KBM-7 (cell line): ENCODE measurements at places on chromosomes 6 and 20.
A peak's percentile ranks its signal among the peaks of the same experiment; 100 is the strongest.

GRCh38 chr6:113763311-113763766, 93.8 kb upstream of the MARCKS start:
- DNase-seq: no peak

DNA sequence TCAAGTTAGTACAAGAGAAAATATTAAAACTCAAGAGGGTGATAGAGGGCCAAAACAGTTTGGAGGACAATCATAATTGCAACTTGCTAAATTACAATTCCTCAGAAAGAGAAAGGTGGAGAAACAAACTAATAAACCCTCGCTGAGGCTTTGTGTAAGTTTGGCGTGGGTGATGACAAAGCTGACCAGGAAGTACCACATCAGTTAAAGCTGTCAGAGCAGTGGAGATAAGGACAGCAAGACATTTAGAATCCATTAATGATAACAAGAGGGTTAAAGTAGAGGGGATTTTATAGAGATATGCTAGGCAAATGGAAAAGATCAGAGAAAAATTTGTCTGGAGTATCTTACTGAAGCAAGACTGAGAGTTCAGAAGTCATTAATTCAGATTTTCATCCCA, 334.4 kb downstream of the TFAP2B start:
- DNase-seq: no peak

- DNase-seq: no peak
Measured at GRCh38 chr6:32972353-32973143, 4.2 kb downstream of the BRD2 start.

DNA sequence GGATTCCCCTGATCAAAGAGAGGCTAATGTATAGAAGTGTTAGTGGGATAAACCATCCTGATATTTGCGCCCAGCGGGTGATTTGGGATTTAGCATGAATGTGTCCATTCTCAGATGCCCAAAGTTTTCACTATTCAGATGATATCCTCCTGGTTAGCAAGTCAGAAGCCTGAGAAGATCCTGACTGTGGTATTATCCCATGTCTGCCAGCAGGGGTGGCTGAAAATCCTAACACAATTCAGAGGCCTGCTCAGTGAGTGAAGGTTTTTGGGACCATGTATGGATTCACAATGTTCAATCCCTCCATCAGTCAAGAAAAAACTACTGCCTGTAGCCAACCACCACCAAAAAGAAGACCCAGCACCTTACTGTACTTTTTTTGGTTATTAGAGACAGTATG, 34.1 kb upstream of the SPACA1 start:
- no peak for DNase-seq

GRCh38 chr20:9139106-9139833, 70.4 kb downstream of the PLCB4 start:
- no peak for DNase-seq

DNA sequence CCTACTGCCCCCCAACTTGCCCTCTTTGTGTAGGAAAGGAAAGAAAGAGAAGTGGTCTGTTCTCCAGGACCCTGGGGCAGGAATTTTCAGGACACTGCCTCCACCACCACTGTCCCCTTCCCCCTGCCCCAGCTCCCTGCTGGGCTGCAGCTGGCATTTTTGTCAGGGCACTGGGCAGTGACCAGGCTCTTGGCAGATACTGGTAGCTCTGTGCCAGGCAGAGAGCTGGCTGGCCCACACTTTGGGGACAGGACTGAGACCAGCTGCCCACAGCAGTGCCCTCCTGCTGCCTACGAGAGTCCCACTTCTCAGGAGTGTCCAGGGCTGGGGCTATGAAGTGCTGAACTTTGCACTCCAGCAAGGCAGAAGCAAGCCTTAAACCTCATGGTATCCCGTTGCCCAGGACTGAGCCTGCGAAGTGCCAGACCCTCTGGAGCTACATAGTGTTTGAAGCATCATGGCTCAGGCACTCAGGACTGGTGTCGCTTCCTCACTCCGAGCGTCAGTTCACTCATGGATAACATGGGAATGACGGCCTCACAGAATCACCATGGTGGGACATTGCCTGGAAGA, 19.3 kb downstream of the SLC13A3 start:
- no peak for DNase-seq

GRCh38 chr20:33896509-33896908, 85.4 kb downstream of the CHMP4B start:
- DNase-seq: no peak

DNA sequence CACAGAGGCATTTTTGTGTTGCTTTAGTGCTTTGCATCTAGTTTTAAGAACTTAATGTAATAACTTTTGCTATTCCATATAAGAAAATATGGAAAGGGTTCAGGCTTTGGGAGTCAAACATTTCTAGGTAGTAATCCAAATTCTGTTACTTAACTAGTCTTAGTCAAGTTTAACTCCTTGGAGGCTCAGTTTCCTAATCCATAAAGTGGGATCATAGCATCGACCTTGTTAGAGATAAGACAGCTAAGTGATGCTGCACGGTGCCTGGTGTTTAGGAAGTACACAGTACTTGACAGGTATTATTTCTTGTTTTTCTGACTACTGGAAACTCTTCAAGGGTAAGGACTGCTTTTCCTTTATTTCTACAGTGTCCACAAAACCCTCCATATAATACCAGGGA, 24.5 kb upstream of the ARMH2 start:
- DNase-seq: no peak

GRCh38 chr20:42095221-42095620, 477.0 kb upstream of the CHD6 start:
- DNase-seq: no peak

GRCh38 chr20:56796345-56796744, 167.2 kb downstream of the TFAP2C start:
- DNase-seq: no peak

DNA sequence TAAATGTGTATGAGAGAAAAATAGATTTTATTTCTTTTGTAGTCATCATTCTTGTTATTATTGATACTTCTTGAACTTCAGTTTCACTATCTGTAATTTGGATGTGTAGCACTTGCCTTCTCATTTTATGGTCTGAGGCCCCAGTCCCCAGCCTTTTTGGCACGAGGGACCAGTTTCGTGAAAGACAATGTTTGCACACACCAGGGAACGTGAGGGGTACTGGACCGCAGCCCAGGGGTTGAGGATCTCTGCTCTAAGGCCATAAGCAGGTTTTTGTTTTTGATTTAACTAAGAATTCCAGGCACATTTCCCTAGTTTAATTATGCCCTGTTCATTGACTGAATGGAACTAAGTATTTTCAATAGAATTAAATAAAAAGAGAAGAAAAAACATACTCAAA, 261.5 kb downstream of the BMP2 start:
- no peak for DNase-seq

DNA sequence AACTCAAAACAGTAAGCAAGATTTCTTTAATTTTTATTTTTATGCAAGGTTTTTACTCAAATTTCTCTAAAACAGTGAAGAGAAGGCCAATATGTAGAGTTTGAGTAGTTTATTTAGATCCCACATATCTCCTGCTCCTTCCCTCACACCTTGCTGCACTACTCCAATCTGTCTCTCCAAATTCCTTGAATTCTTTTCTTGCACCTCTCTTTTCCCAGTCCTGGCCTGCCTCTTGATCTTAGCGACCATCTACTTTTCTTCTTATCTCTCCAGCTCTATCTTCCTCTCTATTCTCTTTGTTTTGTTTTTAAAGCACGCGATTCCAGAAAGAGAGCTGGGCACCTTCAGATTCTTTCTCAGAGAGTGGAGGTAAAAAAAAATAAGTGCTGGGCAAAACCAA, 86.7 kb upstream of the KCNQ5 start:
- DNase-seq: no peak

DNA sequence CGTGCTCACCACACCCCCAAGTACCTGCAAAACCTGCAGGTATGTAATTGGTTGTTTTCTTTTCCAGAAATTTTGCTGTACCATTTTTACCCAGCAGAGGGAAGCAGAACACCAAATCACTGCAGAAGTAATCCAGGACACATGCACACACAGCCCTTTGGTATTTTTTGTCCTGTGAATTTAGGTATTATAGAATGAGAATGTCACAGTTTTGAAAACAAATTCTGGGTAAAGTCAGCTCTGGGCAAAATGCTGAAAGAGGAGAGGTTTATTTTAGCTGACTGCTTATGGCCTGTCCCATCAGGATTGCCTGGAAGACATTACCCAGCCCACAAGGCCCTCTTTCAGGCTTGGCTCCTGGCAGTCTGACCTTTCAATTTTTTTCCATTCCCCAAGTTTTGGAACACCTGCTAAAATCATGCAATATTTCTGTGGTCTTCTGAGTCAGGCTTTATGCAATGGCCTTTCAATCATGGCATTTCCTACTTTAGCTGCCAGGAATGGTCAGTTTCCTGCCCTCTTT, 3.5 kb upstream of the EFHC1 start:
- peak; percentile 85 for DNase-seq

DNA sequence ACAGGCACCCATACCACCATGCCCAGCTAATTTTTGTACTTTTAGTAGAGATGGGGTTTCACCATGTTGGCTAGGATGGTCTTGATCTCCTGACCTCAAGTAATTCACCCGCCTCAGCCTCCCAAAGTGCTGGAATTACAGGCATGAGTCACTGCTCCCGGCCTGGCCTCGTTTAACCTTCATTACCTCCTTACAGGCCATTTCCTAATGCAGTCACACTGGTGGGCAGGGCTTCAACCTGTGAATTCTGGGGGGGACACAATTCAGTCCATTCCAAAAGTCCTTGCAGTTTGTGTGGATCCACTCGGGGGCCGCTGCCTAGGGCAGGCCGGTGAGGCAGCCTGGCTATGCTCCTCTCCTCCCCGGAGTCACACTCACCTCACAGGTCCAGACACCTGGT, 112.4 kb upstream of the SNX9 start:
- no peak for DNase-seq

DNA sequence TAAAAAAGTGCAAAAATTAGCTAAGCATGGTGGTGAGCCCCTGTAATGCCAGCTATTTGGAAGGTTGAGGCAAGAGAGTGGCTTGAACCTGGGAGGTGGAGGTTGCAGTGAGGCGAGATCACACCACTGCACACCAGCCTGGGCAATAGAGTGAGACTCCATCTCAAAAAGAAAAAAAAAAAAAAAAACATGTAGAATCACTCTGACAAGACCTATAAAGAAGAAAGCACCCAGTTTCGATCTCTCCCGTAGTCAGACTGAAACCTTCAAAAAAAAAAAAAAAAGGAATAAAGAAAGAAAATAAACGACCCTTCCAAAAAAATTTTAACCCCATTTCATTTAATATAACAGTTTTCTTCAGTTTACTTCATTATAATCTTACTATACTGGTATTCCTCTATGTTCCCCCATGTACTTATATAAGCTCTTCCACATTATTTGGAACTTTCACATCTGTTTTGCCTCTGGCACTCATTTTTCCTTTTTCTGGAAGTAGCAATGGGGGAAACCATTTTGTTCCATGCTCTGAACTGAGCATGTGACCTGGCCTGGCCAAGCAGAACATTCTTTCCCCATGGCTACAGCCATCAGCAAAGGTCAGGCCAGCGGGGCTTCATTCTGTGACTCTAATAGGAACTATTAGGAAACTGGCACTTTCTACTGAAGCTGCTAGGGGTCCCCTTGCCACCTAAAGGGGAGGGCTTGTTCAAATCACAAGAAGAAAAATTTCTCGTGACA, 9.6 kb downstream of the SLC18B1 start:
- DNase-seq: no peak

DNA sequence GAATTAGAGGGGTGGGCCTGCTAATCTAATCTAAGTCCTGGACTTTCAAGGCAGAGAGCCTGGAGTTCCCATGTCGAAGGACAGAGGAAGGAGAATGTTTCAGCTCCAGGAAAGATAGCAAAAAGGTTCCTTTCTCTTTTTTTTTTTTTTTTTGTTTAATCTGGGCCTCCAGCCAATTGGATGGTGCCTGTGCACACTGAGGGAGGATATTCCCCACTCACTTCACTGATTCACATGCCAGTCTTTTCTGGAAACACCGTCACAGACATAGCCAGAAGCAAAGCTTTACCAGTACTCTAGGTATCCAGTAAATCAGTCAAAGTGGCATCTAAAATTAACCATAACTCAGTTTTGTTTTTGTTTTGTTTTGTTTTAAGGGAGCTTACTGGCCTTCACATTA, 721.1 kb downstream of the TENT5A start:
- DNase-seq: no peak

GRCh38 chr6:152402791-152403190, 234.4 kb downstream of the SYNE1 start:
- DNase-seq: no peak

- DNase-seq: peak; percentile 78
Measured at GRCh38 chr6:30647242-30648116, 546 bp downstream of the C6orf136 start.

DNA sequence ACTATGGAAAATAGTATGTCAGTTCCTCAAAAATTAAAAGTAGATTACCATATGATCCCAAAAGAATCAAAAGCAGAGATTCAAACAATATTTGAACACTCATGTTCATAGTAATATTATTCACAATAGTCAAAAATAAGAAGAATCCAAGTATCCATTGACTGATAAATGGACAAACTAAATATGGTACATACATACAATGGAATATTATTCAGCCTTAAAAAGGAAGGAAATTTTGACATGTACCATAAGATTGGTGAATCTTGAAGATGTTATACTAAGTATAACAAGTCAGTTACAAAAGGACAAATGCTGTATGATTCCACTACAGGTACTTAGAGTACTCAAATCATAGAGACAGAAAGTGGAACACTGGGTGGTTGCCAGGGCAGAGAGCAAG, 88.3 kb upstream of the TMEM30A start:
- DNase-seq: no peak

DNA sequence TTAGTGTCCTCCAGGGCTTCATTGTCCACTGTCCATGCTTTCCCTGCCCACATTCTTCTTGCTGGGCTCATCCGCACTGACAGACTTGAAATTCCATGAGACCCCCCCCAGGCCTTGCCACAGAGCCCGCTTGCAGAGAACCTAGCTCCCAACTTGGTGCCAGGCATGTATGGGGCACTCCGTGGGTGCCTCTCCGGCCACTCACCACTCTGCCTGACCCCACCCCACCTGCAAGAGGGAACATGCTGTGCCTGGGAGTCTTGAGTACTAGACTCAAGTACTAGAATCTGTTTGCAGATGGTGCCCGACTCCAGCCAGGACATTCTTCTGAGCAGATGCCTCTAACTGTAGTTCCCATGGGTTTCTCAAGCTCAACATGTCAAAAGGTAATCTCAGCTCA, 47.9 kb downstream of the TRERF1 start:
- DNase-seq: no peak

DNA sequence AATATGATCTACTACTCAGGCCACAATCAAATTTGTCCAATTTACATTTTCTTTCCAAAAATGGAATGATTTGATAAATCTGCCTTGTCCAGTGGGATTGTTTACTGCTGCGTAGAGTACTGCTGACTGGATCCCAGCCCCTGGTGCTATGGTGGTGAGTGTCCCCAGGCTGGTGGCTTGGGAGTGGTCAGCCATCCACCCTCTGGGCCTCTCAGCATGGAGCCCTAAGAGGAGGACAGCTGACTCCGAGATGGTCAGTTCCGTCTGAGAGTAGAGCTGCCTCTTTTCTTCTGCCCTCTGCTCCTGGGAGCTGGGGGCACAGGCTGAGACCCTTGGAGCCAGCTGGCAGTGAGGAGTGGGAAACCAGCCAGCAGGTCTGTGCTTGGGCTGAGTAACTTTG, 22.7 kb downstream of the PRDM13 start:
- DNase-seq: no peak
